ENCODE measurements at places on chromosomes 4 and X.
A peak's percentile ranks its signal among the peaks of the same experiment; 100 is the strongest.

GRCh38 chr4:118732591-118733330 lies 47.6 kb downstream of the METTL14 start:
- no peak for DNase-seq

DNA sequence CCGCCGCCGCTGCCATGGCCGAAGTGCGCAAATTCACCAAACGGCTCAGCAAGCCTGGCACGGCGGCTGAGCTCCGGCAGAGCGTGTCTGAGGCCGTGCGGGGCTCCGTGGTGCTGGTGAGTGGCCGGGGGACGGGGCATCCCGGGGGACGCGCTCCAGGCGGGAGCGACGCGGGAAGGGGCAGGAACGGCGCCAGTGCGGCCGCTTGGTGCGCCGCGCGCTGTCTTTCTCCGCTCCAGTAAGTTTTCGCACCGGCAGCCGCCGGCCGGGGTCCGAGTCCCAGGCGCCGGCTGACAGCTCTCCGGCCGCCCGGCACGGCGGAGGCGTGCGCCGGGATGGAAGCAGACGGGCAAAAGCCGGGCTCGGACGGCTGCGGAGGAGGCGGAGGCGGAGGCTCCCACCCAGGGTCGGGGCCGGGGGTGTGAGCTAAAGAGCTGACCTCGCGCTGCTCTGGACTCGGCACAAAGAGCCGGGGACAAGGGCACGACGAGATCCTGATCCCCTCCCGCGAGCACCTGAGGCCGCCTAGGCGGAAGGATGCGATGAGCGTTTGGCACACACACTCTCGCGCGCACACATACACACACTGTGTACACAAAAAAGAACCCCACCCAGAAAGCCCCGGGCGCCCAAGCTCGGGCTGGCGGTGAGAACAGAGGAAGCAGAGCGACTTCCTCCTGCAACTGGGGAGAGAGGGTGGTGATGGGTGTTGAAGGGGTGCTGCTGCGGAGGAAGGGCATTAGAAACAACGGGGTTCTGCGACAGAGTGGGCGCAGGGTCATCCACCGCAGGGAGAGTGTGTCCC lies 545 bp downstream of the DOCK11 start:
- no peak for DNase-seq

GRCh38 chr4:23401572-23401971 lies 488.3 kb downstream of the PPARGC1A start:
- DNase-seq: no peak

DNA sequence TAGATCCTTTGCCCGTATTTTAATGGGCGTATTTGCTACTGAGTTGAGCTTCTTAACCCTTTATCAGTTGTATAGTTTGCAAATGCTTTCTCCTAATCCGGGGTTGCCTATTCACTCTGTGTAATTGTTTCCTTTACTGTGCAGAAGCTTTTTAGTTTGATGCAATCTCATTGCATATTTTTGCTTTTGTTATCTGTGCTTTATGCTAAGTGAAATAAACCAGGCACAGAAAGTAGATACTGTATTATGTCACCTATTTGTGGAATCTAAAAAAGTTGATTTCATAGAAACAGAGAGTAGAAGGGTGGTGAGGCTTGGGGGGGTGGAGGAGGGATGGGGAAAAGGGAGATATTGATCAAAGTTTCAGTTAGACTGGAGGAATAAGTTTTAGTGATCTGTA lies 17.7 kb downstream of the OGT start:
- no peak for DNase-seq

DNA sequence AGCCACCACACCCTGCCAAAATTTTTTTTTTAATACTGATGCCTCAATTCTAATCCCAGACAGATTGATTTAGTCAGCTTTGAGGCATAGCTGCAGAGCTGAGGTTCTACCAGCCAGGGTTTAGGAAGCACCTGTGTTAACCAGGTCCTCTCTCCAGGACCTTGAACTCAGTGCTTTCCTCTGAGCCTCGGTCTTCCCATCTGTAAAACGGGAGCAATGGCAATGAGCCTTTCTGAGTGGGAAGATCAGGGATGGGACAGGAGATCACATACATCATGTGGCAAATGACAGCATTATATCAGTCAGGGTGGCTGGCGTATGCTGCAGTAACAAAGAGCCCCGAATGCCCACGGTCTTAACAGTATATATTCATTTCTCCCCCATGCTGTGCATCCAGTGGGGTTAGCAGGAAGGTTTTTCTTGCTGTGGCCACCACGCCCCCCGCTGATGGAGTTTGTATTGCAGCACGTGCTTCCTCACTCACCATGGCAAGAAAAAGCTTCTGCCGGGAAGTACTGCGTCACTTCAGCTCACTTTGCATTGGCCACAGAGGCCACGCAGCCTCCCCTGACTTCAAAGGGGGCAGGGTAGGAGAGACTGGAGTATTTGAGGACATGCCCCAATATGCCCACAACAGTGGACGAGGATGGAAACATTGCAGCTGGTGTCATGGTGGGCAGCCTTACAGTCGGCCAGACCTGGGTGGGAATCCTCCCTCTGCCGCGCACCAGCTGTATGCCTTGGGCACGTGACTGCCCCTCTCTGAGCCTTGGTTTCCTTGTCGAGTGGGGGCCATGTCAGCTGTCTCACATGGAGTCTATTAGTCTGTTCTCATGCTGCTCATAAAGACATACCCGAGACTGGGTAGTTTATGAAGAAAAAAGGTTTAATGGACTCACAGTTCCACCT lies 24.1 kb upstream of the MRFAP1 start:
- DNase-seq: no peak

- DNase-seq: no peak
Measured at GRCh38 chrX:7264399-7264798, 116.4 kb upstream of the PUDP start.

GRCh38 chr4:60992037-60992436 lies 208.1 kb upstream of the ADGRL3 start:
- peak; percentile 38 for DNase-seq

DNA sequence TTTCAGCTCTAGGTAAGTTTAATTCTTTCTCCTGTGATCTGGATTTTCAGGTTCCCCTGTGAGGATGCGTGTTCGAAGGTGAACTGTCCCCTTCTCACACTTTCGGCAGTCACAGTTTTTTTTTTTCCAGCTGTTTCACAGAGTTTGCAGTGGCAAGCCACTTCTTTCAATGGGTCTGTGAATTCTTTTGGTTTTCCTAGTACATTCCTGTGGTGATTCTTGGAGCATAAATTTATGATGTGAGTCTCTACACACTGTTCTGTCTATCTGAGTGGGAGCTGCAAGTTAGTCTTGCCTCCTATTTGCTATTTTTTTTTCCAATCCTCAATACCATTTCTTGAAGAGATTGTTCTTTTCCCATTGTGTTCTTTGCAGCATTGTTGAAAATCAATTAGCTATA lies 595.5 kb downstream of the RAPGEF2 start:
- DNase-seq: peak; percentile 5

DNA sequence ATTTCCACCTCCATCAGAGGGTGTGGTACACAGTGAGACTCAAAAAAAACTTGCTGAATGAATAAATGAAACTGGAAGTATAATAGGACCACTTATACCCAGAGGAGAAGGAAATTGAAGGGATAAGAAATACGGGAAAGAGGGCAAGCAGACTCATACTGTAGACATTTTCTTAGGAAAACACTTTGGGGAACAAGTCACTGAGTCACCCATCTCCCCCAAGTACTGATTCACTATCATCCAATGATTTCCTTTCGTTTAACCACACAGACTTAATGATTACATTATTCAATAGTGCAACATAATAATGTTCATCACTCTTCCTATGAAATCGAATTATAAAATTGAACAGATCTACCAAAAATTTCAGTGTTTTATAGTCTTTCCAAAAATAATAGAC lies 97.1 kb downstream of the LDB2 start:
- DNase-seq: no peak

Data from skeletal muscle cell (primary cell).